ENCODE measurements at places on chromosomes 11 and 22.

DNA sequence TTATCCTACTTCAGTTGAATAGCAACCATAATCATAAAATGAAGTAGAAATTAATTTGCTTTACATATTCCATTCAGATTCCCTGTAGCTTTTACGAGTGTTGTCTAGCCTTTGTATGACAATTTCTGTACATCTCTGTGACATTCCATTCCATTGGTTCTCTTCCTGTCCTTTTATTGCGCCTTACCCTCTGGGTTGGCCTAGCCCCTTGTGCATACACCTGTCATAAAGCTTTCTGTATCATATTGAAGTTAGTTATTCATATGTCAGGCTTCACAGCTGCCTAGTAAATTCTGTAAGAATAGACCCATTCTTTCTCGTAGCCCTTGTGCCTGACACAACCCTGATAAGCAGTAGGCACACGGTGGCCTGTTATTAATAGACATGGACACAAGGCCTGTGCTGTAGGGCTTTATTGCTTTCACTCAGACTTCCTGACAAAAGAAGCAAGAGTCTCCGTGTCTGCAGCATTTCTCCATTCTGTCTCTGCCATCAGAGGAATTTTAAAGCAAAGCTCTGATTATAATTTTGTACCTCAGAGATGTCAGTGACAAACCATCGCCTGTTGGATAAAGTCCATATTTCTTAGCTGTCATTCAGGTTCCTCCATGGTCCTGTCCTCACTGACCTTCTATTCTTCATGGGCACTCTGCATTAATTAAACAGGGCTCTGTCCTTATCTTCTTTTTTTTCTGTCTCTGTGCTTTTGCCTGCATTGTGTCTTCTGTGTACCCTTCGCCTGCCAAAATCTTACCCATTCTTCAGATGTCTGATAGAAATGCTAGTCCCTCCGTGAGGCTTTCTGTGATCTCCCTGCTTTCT is 49.4 kb downstream of the BID start:
- DNase-seq = peak; percentile 49

DNA sequence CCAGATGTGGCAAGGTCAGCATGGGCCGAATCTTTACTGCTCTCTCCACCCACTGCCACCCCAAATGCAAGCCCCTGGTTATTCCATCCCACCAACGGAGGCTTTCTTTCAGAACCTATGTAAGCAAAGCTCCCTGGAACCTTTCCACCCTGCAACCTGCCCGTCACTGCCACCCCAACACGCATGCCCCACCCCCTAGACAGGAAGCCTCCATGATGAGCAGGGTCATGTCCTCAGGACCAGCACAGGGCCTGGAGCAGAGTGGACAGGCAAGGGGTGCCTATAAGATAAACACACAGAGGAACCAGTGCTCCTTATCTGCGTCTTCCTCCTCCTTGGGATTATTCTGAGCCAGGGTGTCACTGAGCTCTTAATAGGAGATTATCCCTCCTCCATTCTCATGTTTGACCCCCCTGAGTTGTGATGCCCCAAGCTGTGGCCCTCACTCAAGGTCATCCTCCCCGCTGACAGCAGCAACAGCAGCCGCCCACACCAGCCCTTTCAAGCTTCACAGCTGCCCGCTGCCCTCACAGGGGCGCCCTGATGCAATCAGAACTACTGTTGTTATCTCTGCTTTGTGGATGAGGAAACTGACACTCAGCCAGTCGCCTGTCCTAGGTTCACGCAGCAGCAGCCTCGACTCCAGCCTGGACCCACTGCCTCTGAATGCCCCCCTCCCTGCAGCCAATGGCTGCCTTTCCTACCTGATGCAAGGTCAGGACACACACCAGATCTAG is 647.3 kb downstream of the TBC1D22A start:
- DNase-seq = no peak

DNA sequence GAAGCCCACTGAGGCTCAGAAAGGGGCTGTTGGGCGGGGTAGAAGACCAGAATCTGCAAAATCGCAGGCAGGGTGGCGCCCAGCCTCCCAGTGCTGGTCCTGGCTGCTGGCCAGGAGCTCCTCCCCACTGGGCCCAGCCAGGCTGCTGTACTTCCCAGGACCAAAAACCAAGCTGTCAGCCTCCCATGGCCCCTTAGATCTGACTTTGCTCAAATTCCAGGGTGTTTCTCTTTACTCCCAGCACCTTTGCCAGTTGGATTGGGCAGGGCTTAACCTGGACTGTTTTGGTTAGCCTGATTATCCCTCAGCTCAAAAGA is 44.2 kb upstream of the WEE1 start:
- peak; percentile 78 for DNase-seq

GRCh38 chr11:126145954-126146353 is 65.5 kb downstream of the RPUSD4 start:
- DNase-seq = no peak

DNA sequence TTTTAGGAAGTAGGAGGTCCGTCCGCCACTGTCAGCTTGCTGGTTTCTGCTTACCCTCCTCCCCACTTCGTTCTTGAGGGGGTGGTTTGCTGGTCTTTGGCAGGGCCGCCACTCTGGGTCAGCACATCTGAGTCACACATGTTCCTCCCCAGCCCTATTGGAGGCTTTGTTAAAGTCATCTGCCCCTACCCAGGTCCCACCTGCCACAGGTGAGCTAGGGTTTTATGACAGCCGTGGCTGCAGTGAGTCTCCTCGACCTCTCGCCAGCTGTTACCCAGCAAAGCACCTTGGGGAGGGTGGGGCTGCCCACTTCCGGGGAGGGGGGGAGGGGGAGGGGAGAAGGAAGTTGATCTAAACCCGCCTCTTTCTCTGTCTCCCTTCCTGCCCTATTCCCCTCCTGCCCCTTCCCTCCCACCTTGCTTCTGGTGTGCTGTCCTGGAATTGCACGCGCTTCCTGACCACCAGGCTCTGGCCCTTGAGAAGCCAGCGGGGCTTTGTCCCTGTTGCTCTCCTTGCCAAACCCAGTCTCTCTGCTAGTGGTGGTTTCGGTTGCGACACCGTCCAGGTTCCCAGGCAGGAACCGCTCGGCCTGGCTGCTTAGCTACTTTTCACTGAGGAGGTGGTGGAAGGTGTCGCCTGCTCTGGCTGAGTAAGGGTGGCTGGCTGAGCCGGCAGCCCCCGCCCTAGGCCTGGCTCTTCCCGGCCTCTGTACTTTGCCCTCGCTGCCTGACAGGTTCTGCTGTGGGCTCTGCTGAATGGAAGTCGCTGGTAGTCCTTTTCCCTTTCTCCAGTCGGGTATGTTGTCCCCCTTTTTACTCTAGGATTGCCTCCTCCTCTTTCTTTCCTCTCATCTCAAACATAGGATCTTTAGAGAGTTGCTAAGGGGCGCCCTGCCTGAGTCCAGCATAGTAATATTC is 28.5 kb downstream of the RCOR2 start:
- peak; percentile 68 for DNase-seq

DNA sequence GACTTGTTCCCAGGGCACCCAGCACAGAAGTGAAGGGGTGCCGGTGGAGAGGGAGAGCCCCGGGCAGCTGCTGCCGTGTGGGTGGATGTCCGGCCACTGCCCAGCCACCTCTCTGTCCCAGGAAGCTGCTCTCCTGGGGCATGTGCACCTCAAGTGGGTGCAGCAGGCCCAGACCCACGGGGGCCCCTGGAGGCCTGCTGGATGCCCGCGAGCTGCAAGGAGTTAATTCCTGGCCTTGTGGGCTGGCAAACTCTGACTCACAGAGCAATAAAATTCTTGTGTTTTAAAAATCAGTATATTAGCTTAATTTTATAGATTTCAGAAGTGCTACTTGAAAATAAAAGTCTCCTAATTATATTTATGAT is 37.4 kb upstream of the KCNQ1OT1 start:
- DNase-seq = no peak

DNA sequence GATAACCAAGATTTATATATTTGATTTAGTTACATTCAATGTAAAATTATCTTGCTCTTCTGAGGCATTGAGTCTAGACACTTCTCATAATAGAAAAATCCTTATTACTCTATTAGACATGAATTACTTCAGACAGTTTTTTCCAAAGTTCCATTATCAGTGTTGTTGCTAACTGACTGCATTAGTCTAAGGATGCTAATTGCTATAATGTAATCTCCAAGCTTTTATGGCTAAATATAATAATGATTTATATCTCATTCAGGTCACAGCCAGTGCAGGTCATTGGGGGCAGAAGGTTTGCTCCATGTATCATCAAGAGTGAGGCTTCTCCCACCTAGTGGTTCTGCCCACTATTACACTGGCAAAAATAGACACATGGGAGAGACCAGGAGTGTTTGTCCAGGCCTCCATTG is 377.2 kb upstream of the DDI1 start:
- no peak for DNase-seq

- peak; percentile 47 for DNase-seq
These were observed 52.2 kb downstream of the ANO5 start for GRCh38 chr11:22244986-22245592.

DNA sequence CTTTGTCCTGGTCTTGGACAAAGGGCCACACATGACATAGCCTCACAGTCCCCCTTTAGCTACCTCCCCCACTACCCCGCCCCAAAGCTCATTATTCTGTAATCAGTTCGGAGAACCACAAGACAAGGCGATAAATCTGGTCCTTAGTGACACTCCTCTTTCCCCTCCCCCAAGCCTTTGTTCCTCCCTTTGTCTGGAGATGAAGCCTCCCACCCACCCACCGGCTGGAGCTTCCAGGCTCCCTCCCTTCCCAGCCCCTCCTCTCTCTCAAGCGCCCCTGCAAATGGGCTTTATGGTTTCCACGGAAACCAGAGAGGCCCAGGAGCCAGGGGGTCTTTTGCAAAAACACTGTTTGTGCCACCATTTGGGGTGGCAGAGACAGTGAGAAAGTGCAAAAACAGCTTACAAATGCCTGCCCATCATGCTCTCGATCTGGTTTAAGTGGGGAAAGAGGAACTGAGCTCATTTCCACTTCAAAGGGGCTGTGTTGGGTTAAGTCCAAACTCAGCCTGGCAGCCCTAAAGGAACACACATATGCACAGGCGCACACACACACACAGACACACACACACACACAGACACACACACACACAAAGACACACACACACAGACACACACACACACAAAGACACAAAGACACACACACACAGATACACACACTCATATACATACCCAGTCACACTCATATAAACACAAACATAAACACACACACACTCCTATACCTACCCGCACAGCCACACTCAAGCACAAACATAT is 23.5 kb downstream of the APLNR start:
- no peak for DNase-seq

DNA sequence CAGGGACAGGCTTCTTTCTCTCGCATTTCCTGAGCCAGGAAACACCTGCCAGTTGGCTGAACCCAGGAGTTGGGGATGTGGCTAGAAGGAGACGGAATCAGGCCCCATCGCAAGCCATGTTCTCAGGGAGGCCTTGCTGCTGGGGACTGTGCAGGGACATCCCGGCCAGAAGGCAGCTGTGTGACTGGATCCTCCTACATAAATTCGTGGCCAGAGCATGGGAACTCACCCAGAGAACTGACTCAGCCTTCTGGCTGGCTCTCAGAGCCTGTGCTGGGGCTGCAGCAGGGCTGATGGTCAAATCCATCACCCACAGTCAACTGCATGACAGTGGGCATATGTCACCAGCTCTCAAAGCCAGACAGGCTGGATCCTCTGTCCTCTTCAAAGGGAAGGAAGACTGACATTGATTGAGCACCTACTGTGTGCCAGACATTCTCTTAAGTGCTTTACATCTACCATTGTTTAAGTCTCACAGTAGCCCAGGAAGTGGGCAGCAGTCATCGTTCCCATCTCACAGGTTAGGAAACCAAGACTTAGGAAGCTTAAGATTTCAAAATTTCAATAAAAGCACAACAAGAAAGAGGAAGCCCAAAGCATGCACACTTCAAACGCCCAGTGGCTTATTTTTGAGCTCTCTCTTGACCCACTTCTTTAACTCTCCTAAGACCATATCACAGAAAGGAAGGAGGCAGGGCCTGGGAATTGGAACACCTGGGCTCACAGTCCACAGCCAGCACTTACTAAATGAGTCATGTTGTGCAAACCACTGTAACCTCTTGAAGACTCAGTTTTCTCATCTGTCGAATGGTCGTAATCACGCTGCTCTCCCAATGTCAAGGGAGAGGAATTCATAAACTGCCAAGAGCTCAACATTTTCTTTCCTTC is 30.9 kb upstream of the CACNG2 start:
- no peak for DNase-seq

DNA sequence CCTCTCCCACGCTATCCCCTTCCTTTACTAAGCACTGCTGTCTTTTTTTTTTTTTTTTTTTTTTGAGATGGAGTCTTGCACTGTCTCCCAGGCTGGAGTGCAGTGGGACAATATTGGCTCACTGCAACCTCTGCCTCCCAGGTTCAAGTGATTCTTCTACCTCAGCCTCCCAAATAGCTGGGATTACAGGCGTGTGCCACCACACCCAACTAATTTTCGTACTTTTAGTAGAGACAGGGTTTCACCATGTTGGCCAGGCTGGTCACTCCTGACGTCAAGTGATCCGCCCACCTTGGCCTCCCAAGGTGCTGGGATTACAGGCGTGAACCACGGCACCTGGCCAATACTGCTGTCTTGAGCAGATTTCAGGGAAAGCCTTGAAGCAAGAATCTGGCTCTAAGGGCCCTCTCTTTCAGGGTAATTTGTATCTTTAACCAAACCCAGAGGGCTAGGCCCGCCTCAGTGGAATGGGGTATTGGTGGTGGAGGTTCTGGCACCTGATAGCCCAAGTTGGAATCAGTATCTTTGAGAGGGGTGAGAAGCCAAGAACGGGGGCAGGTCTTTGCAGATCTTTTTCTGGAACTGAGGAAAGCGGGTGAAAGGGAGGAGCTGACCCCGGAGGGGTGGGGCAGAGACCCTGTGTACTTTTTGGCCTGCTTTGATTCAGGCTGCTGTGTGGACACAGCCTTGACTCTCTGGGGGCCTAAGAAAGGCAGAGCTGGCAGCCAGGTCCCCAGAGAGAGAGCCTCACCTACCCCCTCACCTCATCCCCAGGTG is 37.0 kb downstream of the TRIOBP start:
- no peak for DNase-seq

DNA sequence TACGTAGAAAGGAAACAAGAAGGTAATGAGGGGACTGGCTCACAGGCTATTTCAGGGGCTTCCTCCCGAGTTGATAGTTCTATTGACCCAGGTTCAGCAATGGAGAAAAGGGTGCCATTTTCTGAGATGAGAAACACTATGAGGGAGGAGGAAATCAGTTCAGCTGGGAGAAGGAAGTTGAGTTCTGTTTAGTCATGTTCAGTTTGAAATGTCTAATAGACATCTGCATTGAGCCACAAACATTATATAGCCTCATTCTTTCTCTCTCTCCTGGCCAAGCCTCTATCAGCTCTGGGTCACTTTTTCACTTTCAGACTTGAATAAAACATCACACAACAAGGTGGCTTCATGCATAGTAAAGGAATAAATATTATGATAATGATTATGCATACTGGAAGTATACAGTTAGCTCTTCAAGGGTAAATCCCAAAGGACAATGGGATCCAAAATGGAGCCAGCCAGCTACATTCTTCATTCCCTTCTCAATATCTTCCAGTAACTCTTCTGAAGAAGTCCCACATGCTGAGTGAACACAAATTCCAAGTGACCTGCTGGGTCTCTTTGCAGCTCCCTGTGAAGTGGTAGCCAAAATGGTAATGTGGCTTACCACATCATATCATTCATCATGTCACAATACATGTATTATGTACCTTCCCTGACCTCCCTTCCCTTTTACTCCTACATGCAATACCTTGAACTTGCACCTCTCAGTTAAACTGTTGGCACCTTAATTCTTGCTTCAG is 80.9 kb upstream of the CD44 start:
- DNase-seq = no peak
